ENCODE measurements at places on chromosomes 16 and 17. TPM values are rescaled to one million over a fixed set of nuclear protein-coding genes. Genes with fewer than 3 reads are reported as not detected.
A peak's percentile ranks its signal among the peaks of the same experiment; 100 is the strongest.

DNA sequence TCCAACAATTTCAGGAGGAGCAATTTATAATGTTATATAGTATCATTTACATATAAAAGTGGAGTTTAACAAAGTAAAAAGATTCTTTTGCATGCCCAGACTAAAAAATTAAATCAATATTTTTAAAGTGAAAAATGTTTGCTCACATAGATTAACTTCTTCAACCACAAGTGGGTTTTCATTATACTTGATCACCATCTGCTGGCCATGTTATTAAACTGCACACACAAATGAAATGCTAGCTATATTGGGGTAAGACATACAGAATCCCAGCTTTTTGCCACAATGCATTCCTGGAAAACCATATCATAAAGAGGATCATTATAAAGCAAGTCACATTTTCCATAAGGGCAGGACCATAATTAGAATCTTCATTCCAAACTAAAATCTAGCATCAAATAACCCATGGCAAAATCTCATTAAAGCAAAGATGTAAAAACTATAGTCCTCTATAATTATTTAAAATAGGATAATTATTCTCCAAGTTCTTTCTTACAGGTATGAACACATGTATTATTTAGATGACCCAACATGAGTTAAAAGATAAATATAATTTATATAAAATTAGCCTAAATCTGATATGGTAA, 26.3 kb downstream of the CEP112 start:
- no peak overlapping the region for H3K4me3 ChIP-seq
- H3K4me1 ChIP-seq = no peaks in the 10 kb centered on the region
- peak; percentile 71 for DNase-seq
- no peaks in the 10 kb centered on the region for H3K27me3 ChIP-seq

- DNase-seq = no peak
- no peaks in the 10 kb centered on the region for H3K36me3 ChIP-seq
- no peaks in the 10 kb centered on the region for H3K4me1 ChIP-seq
- no peak overlapping the region for H3K4me3 ChIP-seq
- no peak overlapping the region for H3K27ac ChIP-seq
Observed at GRCh38 chr16:12876778-12877177, 24.6 kb upstream of the SHISA9 start.

ABHD15 gene
- 3.1 TPM for total RNA-seq

DNA sequence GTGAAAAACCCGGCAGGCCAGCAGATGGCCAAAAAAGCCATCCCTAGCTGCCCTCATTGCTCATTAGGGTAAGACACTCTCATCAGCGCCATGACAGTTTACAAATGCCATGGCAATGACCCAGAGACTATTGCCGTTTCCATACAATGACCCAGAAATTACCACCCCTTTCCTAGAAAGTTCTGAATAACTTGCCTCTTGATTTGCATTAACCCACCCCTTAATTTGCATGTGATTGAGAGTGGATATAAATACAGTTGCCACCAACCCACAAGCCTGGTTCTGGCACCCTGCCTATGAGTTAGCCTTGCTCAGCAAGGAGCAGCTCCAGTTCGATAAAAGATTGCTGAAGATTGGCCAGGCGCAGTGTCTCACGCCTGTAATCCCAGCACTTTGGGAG, 16.1 kb upstream of the C16orf54 start:
- H3K27ac ChIP-seq = no peak overlapping the region
- H3K27me3 ChIP-seq = peaks cover 3% of the 10 kb centered on the region
- no peaks in the 10 kb centered on the region for H3K4me1 ChIP-seq
- no peaks in the 10 kb centered on the region for H3K36me3 ChIP-seq

- peak; percentile 46 for DNase-seq
- no peaks in the 10 kb centered on the region for H3K36me3 ChIP-seq
- peaks cover 48% of the 10 kb centered on the region for H3K27me3 ChIP-seq
- H3K27ac ChIP-seq = no peak within 1 kb of the TSS
Observed at GRCh38 chr17:44655983-44656710, at the start of gene MEIOC. Gene MEIOC (plus strand): TSS chr17:44656468. CDS start chr17:44656614, 146 bp downstream.

DNA sequence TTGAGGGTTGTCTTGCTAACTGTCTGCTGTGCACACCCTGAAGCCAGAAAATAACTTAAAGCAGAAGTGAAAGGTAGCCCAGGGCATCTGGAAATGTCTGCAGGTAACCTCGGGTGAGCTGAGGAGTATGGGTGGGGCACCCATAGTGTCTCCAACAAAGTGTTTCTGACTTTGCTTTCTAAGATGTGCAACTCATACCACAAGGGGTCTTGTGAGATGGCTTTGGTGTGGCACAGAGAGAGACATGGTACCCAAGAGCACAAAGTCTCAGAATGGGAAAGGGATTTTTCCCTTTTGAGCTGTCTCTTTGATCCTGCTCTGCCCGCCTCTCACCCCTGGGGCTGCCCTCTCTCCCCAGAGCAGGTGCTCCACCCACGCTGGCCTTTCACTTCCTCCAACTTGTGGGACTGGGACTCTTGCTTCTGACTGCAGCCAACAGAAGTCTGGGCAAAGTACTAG, 6.9 kb downstream of the CHD9 start:
- no peak for DNase-seq
- no peak overlapping the region for H3K4me3 ChIP-seq
- H3K27ac ChIP-seq = no peak overlapping the region
- peaks cover 28% of the 10 kb centered on the region for H3K4me1 ChIP-seq
- peaks cover 10% of the 10 kb centered on the region for H3K36me3 ChIP-seq

MYADML2 gene
- total RNA-seq = 24.1 TPM

PRSS22 gene
- total RNA-seq = not detected

- peaks cover 6% of the 10 kb centered on the region for H3K4me1 ChIP-seq
- DNase-seq = peak; percentile 48
- no peak overlapping the region for H3K27ac ChIP-seq
- H3K4me3 ChIP-seq = no peak overlapping the region
Observed at GRCh38 chr16:54062361-54063278, 224.0 kb downstream of the IRX3 start.

- no peak overlapping the region for H3K4me3 ChIP-seq
- no peaks in the 10 kb centered on the region for H3K27me3 ChIP-seq
- H3K36me3 ChIP-seq = peaks cover 27% of the 10 kb centered on the region
- peak overlapping the region; percentile 87 for H3K27ac ChIP-seq
- no peak for DNase-seq
- H3K4me1 ChIP-seq = peaks cover 32% of the 10 kb centered on the region
Observed at GRCh38 chr16:3646348-3646920, 8.1 kb upstream of the DNASE1 start.

DNA sequence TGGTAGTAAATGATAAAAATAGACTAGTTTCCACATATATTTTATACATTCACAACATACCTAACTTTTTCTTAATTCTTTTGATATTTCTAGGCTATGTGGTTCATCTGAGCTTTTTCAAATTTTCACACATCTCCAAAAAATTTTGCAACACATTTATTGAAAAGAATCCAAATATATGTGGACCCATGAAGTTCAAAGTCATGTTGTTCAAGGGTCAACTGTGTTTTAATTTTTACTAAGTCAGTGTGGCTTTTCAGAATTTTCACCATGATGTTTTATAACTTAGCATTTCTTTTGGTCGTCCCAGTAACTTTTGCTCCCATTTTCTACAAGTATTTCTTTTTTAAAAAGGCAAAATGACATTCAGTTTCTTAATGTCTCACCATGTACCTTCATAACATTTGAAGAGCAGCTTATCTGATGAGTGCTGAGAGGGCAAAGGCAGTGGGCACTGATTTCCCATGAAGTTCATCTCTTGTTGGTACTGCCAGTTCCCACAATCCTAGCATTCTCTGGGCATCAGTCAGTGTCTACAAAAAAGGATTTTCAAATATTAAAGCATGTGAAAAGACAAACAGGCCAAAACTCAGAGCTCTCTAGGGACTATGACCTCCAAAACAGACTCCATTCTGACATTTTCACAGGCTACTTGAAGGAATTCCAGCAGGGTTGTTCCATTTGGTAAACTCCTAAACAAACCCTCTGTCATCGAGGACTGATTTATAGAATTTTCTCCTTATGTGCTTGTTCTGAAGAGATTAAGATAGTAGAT, 80.3 kb downstream of the MRTFB start:
- H3K27me3 ChIP-seq = no peaks in the 10 kb centered on the region
- DNase-seq = peak; percentile 64
- no peak overlapping the region for H3K4me3 ChIP-seq
- H3K27ac ChIP-seq = no peak overlapping the region

GRCh38 chr17:8122924-8123694, 797 bp downstream of the HES7 start:
- H3K36me3 ChIP-seq = no peaks in the 10 kb centered on the region
- H3K4me3 ChIP-seq = peak overlapping the region; percentile 54
- H3K4me1 ChIP-seq = peaks cover 59% of the 10 kb centered on the region
- peaks cover 49% of the 10 kb centered on the region for H3K27me3 ChIP-seq
- DNase-seq = peak; percentile 49

KRTAP3-1 gene
- not detected for total RNA-seq

KRTAP4-9 gene
- not detected for total RNA-seq

DNA sequence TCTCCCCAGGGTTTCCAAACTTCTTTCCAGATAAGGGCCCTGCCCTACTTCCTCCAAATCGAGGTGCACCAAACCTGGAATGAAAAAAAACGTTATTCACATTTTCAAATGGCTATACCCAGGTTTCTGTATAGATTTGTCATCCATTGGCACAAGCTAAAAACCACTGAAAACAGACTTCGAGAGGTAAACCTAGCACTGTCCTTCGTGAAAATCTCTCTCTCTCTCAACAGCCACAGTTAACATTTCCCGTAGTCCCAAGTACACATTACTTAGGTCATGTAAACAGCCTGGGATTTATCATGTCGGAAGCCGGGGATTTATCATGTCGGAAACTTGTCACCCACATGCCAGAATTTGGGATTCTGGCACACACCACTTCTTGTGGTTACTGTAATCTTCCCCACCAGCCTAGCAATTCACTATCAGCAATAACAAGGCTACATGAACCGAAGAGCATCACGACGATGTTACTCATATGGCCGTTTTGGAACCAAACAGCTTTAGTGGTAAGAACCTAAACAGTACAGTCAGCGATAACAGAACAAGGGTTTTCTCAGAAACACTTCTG, 1.2 kb downstream of the DDX5 start:
- DNase-seq = no peak
- H3K36me3 ChIP-seq = peaks cover 54% of the 10 kb centered on the region
- H3K27ac ChIP-seq = peak overlapping the region; percentile 100
- H3K4me1 ChIP-seq = peaks cover 18% of the 10 kb centered on the region
- peaks cover 3% of the 10 kb centered on the region for H3K27me3 ChIP-seq

TAT gene
- 0.04 TPM for total RNA-seq

DNA sequence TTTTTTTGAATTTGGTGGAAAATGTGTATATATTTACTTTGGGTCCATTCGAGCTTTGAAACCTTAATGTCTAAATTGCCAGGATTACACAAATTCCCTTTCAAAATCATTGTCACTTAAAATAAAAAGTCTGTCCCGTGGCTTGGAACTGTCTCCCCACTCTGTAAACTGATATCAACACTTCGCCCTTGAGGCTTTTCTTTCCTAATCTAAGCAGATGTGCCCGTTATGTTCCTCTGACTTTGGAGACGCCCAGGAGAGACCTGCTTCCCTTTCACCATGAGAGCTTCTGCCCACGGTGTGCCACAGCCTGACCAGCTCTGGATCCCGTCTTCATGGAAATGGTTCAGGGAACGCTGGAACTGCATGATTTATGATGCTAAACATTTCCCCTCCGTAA, 151.3 kb downstream of the C16orf95 start:
- DNase-seq = no peak
- no peak overlapping the region for H3K27ac ChIP-seq
- no peaks in the 10 kb centered on the region for H3K36me3 ChIP-seq
- no peak overlapping the region for H3K4me3 ChIP-seq
- peaks cover 15% of the 10 kb centered on the region for H3K27me3 ChIP-seq

EXOC3L1 gene
- 7.6 TPM for total RNA-seq

CRYM gene
- total RNA-seq = 0.13 TPM

All from muscle of leg (tissue), 16 donors.